ENCODE measurements at places on chromosomes 13 and 19.

GRCh38 chr13:66586489-66586888 is 643.6 kb downstream of the PCDH9 start:
- DNase-seq, result no peak
- H3K27me3 ChIP-seq, result no peaks in the 10 kb centered on the region
- no peak overlapping the region for H3K27ac ChIP-seq
- no peak overlapping the region for H3K4me3 ChIP-seq

- peaks cover 5% of the 10 kb centered on the region for H3K36me3 ChIP-seq
- H3K27me3 ChIP-seq, result no peaks in the 10 kb centered on the region
- no peaks in the 10 kb centered on the region for H3K4me1 ChIP-seq
- no peak for DNase-seq
- H3K27ac ChIP-seq, result no peak overlapping the region
- no peak overlapping the region for H3K4me3 ChIP-seq
These were observed 7.7 kb upstream of the GPR18 start for GRCh38 chr13:99265821-99266426.

DNA sequence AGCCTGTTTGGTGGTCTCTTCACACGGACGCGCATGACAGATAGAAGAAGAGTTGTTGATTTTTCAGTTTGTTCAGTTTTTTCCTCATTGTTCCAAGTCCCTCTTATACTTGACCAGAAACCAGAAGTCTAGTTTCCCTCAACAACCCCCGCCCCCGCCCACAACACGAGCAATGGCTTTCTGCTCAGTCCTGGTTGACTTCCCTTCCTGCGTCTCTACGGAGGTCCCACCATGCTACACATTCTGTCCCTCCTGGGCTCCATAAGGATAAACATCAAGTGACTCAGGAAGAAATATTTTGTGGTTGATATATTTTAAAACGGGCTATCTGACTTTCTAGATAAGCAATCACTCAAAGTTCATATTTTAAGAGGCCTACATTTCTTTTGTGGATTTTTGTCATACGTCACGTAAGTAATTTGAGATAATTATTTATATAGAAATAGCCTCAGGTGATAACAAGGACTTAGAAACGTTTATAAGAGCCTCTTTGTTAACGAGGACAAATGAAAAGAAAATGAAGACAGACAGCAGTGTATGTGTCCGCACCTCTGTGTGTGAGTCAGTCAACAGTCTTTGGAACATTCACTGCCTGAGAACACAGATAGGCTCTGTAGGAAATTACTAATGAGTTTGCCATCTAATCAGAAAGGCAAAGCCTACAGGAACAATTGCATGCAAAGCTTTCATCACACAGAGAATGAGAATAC is 214.4 kb downstream of the RAP2A start:
- no peaks in the 10 kb centered on the region for H3K4me1 ChIP-seq
- no peak for DNase-seq
- no peak overlapping the region for H3K4me3 ChIP-seq
- H3K27me3 ChIP-seq, result no peaks in the 10 kb centered on the region

- no peak overlapping the region for H3K4me3 ChIP-seq
- no peak for DNase-seq
- no peak overlapping the region for H3K27ac ChIP-seq
- no peaks in the 10 kb centered on the region for H3K4me1 ChIP-seq
- H3K27me3 ChIP-seq, result no peaks in the 10 kb centered on the region
- H3K36me3 ChIP-seq, result no peaks in the 10 kb centered on the region
These were observed 24.8 kb downstream of the GGACT start for GRCh38 chr13:100563779-100564178.

- no peak overlapping the region for H3K27ac ChIP-seq
- peaks cover 7% of the 10 kb centered on the region for H3K4me1 ChIP-seq
- no peaks in the 10 kb centered on the region for H3K27me3 ChIP-seq
- no peak overlapping the region for H3K4me3 ChIP-seq
- DNase-seq, result no peak
These were observed 287.5 kb upstream of the HTR2A start for GRCh38 chr13:47184321-47184720.

GRCh38 chr13:50979187-50979586 is 69.6 kb downstream of the RNASEH2B start:
- H3K4me1 ChIP-seq, result no peaks in the 10 kb centered on the region
- H3K36me3 ChIP-seq, result peaks cover 8% of the 10 kb centered on the region
- no peak overlapping the region for H3K27ac ChIP-seq
- H3K27me3 ChIP-seq, result no peaks in the 10 kb centered on the region

- peak overlapping the region; percentile 96 for H3K4me3 ChIP-seq
- H3K4me1 ChIP-seq, result peaks cover 31% of the 10 kb centered on the region
- H3K27me3 ChIP-seq, result peaks cover under 1% of the 10 kb centered on the region
- H3K27ac ChIP-seq, result peak overlapping the region; percentile 95
- peaks cover 38% of the 10 kb centered on the region for H3K36me3 ChIP-seq
- no peak for DNase-seq
These were observed 874 bp downstream of the TRIM28 start for GRCh38 chr19:58544591-58545285.

DNA sequence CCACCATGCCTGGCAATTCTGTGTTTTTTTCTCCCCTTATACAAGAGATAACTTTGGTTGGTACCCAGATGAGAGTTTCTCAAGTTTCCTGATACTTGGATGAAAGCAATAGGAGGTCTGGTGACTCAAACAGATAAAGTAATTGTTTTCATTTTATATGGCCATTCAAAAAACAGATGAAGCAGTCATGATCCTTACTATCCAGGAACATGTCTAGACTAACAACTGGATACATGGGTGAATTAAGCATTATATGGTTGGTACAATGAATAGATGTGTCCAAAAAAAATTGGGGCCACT is 8.5 kb downstream of the ZNF430 start:
- H3K27ac ChIP-seq, result no peak overlapping the region
- H3K27me3 ChIP-seq, result no peaks in the 10 kb centered on the region
- H3K36me3 ChIP-seq, result no peaks in the 10 kb centered on the region
- DNase-seq, result no peak
- no peaks in the 10 kb centered on the region for H3K4me1 ChIP-seq
- no peak overlapping the region for H3K4me3 ChIP-seq

DNA sequence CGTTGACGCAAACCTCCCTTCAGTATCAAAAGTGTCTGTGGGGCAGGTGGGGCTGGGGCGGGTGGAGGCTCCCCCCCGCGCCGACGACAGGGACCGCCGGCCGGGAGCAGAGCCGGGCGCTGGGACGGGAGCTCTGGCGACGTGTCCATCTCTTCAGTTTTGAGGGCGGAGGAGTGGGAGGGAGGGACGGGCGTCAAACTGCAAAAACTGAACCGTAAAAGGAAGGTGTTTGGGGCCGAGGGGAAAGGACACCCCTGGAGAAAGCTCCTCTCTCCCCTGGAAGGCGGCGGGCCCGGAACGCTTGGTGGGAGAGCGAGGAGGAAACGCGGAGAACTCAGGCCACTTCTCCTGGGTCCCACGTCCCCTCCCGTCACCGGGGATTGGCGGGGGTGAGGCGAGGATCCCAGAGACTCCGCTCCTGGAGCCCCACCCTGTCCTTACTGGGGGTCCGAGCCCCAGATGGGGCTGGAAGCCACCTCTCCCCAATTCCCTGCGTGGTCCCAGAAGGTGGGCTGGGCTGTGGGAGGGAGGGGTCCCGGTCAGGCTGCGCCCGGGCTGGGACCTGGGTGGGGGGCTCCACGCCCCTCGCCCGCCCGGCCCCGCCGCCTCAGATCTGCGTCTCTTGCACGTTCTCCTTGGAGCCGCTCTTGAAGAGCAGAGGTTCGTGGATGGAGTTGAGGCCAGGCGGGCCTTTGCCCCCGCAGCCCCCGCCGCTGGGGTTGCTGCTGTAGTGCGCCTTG is 3.4 kb upstream of the ASPDH start:
- no peak for DNase-seq
- H3K27ac ChIP-seq, result no peak overlapping the region
- peaks cover under 1% of the 10 kb centered on the region for H3K4me1 ChIP-seq

- H3K4me1 ChIP-seq, result peaks cover 40% of the 10 kb centered on the region
- peak overlapping the region; percentile 82 for H3K27ac ChIP-seq
- no peaks in the 10 kb centered on the region for H3K27me3 ChIP-seq
- H3K4me3 ChIP-seq, result peak overlapping the region; percentile 49
These were observed 2.8 kb downstream of the MAMSTR start for GRCh38 chr19:48716562-48717291.

GRCh38 chr13:72255908-72256307 is 388.9 kb upstream of the DACH1 start:
- no peaks in the 10 kb centered on the region for H3K4me1 ChIP-seq
- no peak overlapping the region for H3K27ac ChIP-seq
- H3K27me3 ChIP-seq, result no peaks in the 10 kb centered on the region
- no peaks in the 10 kb centered on the region for H3K36me3 ChIP-seq
- H3K4me3 ChIP-seq, result no peak overlapping the region

- DNase-seq, result no peak
- no peak overlapping the region for H3K27ac ChIP-seq
- peaks cover 24% of the 10 kb centered on the region for H3K4me1 ChIP-seq
- H3K27me3 ChIP-seq, result no peaks in the 10 kb centered on the region
- no peaks in the 10 kb centered on the region for H3K36me3 ChIP-seq
These were observed 1.8 kb downstream of the TNFAIP8L1 start for GRCh38 chr19:4641132-4641531.

GRCh38 chr19:38263689-38264485 is 486 bp upstream of the SPINT2 start:
- H3K27ac ChIP-seq, result peak overlapping the region; percentile 81
- no peaks in the 10 kb centered on the region for H3K36me3 ChIP-seq
- H3K4me1 ChIP-seq, result peaks cover 4% of the 10 kb centered on the region
- no peaks in the 10 kb centered on the region for H3K27me3 ChIP-seq

GRCh38 chr13:20492641-20493040 is 33.0 kb downstream of the CRYL1 start:
- no peak overlapping the region for H3K4me3 ChIP-seq
- no peaks in the 10 kb centered on the region for H3K27me3 ChIP-seq
- no peak overlapping the region for H3K27ac ChIP-seq
- H3K4me1 ChIP-seq, result no peaks in the 10 kb centered on the region

DNA sequence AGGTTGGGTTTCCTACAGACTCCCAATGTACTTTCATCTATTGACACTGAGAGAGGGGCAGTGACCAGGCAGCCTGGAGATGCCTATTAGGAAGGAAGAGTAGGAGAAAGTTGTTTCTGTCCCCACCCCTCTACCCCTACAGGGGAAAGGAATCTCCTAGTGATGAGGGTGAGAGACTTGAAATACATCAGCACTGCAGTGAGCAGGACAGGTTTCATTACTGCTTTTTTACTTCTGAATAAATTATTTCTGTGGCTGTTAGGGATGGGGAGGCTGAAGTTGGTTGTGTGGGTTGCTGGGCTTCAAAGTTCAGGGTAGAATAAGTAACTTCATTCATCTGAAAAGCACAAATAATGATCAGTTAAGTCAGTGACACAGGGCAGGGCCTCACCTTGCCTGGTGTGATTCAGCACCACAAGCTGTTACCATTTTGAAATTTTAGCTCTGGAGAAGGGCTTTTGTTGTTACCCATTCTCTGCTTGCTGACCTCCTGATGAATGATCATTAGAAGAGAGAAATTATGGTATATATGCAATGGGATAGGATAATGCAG is 19.3 kb downstream of the CEACAM1 start:
- no peak for DNase-seq
- no peak overlapping the region for H3K4me3 ChIP-seq
- H3K4me1 ChIP-seq, result no peaks in the 10 kb centered on the region
- H3K27me3 ChIP-seq, result no peaks in the 10 kb centered on the region
- no peaks in the 10 kb centered on the region for H3K36me3 ChIP-seq

- no peak for DNase-seq
- no peaks in the 10 kb centered on the region for H3K4me1 ChIP-seq
- H3K27ac ChIP-seq, result no peak overlapping the region
- H3K36me3 ChIP-seq, result no peaks in the 10 kb centered on the region
These were observed 754.0 kb downstream of the DIAPH3 start for GRCh38 chr13:59409634-59410200.

DNA sequence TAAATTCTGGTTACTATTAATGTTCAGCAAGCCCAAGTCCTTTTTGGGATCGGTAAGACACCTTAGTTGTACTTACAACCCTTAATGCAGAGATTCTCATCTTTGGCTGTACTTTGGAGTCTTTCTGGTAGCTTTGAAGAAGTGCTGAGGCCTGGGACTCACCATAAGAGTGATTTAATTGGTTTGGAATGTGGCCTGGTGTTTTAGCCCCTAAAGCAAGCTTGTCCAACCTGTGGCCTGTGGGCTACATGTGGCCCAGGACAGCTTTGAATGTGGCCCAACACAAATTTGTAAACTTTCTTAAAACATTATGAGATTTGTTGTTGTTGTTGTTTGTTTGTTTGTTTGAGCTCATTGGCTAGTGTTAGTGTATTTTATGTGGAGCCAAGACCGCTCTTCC is 215.3 kb downstream of the ZIC5 start:
- H3K4me3 ChIP-seq, result no peak overlapping the region
- DNase-seq, result no peak
- H3K27ac ChIP-seq, result no peak overlapping the region

DNA sequence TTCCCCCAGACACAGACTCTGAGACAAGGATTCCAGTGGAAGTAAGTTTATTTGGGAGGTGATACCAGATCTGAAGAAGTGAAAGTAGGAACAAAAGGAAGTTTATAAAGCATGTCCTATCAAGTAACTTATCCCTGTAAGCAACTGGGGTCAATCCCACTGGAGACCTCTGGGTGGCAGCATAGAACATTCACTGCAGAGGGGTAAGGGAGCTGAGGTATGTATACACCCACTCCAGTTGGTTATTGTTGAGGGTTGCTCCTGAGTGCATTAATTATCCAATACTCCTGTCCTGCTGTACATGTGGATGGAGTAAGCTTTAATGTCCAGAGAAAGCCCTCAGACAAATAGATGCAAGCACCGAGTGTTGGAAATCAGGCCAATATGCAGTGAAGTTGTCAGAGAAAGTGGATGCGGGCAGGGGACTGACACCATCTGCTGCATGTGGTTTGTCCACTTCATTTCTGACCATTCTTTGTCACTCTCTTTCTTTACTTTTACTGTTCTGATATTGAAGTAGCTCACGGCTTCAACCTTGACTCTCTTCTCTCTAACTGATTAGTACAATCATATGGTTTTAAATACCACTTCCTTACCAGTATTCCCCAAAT is 46.7 kb downstream of the NOTCH3 start:
- H3K4me3 ChIP-seq, result no peak overlapping the region
- H3K4me1 ChIP-seq, result no peaks in the 10 kb centered on the region
- H3K27ac ChIP-seq, result no peak overlapping the region

GRCh38 chr19:35556846-35557538 is 6.5 kb downstream of the ATP4A start:
- no peak for DNase-seq
- H3K4me3 ChIP-seq, result no peak overlapping the region
- H3K27me3 ChIP-seq, result no peaks in the 10 kb centered on the region
- H3K36me3 ChIP-seq, result no peaks in the 10 kb centered on the region
- no peak overlapping the region for H3K27ac ChIP-seq

DNA sequence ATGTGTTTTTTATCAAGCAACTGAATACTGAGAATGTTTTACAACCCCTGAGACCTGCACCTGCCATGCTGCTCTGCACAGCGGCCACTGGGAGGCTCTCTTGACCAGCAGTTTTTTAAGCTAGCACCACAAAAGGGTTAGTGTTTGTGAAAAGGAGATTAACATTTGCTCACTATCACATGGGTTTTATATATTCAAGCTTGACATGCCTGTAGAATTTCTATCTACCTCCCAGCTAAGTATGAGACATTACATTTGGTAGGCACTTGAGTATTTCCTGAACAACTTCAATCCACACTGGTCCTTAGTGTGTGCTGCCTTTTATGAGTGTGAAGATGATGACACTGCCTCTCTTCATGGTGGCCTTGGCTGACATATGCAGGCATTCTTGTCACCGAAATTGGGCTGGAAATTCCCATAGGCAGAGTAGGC is 1238.9 kb downstream of the UQCRFS1 start:
- no peak overlapping the region for H3K4me3 ChIP-seq
- no peak overlapping the region for H3K27ac ChIP-seq
- DNase-seq, result no peak
- H3K36me3 ChIP-seq, result no peaks in the 10 kb centered on the region
- no peaks in the 10 kb centered on the region for H3K4me1 ChIP-seq
- no peaks in the 10 kb centered on the region for H3K27me3 ChIP-seq

- no peak overlapping the region for H3K27ac ChIP-seq
- no peak for DNase-seq
- H3K4me1 ChIP-seq, result peaks cover 28% of the 10 kb centered on the region
- no peaks in the 10 kb centered on the region for H3K36me3 ChIP-seq
These were observed 92.6 kb upstream of the TSC22D1 start for GRCh38 chr13:44668688-44669087.

Data from tibial artery (tissue), 4 donors.